ENCODE measurements at places on chromosomes 16 and 17.

GRCh38 chr17:28896884-28897768 is at the start of gene FLOT2:
Gene FLOT2, minus strand, starts transcription at chr17:28897733. Its CDS starts 159 bp downstream, at chr17:28897574.
- DNase-seq = peak; percentile 91

DNA sequence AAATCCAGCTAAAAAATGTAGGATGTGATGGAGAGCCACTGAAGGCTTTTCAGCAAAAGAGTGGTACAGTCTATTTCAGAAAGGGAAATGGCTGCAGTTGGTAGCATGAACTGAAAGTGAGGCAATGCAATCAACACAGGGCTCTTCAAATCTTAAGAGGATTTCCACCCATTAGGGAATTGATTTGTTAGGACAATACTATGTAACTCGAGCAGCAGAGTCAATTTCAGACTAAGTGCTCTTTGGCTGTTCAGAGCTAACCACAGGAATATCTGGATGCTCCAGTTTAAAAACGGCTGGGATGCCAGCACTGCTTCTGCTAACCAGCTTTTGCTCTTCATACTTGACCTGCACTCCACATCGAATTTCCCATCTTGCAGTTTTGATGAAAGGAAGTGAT is 24.6 kb downstream of the CACNG1 start:
- peak; percentile 17 for DNase-seq

DNA sequence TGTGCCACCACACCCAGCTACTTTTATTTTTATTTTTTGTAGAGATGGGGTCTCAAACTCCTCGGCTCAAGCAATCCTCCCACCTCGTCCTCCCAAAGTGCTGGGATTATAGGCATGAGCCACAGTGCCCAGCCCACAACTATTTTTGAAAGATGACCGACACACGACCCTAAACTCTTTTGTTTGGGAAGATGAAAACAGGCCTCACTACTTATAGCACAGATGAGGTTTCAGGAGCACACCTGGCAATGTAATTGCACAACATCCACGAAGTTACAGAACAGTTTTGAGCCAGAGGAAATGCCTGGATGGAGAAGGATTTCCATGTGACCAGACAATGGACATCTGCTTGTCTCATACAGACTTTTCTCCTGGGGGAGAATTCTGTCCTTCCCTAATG is 43.4 kb upstream of the PRSS54 start:
- peak; percentile 49 for DNase-seq

- no peak for DNase-seq
Measured at GRCh38 chr17:75727391-75727790, 6.1 kb downstream of the ITGB4 start.

DNA sequence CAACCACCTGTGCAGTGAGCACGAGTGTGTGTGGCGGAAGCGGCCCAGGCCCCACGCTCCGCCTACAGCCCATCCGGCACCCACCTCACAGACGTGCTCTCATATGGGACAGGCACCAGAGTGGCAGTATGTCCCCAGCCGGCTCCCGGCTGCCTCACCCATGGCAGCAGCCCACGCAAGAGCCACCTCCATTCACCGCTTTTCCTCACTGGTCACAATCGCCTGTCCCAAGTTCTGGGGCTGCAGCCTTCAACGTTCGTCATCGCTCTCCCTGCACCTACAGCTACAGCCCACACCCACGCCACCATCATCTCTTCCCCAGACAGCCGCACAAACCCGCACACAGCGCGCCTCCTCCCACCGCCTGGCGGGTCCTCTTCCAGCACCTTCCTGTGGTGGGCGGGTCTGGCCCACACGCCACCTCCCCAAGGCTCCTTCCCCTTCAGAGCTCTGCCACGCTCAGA is 17.5 kb upstream of the TRAP1 start:
- no peak for DNase-seq

DNA sequence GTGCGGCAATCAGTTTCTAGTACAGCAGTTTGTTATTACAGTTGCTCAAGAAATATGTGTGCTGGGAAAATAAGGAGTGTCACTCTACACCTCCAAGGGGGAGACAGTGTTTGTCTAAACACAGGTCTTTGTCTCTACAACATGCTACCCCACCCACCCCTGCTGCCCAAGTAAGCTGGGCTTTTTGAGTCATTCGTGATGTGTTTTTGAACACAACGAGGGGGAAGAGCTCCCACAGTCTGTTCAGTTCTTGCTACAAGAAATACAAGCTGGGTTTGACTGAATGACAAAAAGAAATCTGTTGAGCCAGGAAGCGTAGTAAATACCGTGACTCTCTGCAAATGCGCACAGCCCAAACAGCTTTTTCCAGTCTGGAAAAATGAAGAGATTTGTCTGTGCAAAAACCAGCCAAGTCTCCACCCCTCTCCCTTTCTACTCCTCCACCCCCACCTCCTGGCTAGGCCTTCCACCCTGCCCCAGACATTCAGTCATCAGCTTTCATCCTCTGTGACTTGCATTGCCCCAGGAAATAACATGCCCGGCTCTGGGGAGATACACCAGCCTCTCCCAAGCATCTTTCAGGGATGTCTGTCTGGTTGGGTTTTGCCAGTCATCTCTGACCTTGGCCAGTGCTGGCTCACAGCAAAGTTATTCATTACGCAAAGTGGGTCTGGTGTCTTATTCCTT is 25.7 kb downstream of the CHD9 start:
- no peak for DNase-seq

DNA sequence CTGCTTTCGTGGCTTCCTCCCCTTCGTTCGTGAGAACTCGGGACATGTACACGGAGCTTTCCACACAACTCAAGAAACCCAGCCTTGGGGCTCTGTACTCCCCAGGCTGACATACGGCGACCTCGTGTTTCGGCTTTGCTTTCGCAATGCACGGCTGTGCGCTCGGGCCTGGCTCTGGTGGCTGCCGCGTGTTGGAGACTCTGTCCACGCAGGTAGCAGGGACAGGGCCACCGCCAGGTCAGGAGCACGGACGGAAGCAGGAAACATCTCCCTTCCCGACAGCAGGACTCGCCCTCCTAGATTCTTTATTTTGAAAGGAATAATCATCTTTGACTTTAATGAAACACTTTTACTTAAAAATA is 17.3 kb downstream of the UTS2R start:
- no peak for DNase-seq

- DNase-seq = no peak
Measured at GRCh38 chr17:17525311-17525710, 29.1 kb upstream of the RASD1 start.

GRCh38 chr16:54216268-54216667 is 70.3 kb downstream of the IRX3 start:
- no peak for DNase-seq

DNA sequence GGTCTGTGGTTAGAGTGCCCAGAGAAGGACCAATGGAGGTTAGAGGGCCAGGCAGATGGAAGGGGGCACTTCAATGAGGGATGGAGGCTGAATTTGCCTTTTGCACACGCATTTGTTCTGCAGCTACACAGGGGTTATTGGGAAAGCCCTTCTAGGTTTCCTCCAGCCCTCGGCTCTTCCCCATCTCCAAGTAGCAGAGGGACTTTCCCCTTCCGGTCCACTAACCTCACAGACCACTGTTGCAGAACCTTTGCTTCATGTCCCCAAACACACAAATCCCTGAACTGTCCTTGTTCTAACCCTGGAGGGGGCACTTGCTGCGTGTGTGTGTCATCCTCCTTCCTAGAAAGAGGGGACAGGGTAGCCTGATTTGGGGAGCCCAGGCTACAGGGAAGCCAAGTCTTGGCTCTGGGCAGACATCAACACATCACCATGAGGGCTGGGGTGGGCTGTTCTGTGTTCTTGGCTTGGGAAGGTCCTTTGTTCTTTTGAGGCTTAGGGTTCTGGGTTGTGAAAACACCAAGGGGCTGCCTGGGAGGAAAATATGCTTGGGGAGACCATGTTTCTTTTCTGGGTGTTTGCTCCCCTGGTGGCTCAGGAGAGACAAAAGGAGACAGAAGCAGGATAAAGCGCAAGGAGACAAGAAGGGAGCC is 7.3 kb upstream of the NR1D1 start:
- no peak for DNase-seq

GRCh38 chr16:19753815-19754643 is 36.0 kb downstream of the IQCK start:
- no peak for DNase-seq

DNA sequence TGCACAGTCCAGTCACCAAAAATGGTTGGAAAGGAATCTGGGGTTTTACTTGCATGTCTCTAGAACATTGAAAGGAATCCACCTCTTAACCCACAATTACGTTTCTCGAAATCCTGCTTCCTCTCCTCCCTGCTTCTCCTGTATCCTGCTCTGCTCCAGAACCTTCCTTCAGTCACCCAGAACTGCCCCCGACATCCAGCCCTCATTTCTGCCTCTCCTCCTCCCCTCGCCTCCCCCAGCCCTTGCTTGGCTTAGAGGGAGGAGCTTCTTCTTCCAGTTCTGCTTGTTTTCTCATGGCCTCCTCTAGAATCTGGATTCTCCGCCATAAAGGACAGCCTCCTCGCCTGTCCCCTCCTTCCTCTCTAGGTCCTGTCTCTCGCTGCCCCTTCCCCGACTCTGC is 48.3 kb downstream of the ZDHHC7 start:
- no peak for DNase-seq

- no peak for DNase-seq
Measured at GRCh38 chr16:51030516-51030915, 120.6 kb downstream of the SALL1 start.
